ENCODE measurements at places on chromosomes 1 and 21.

GRCh38 chr1:160726498-160727315 lies 12.3 kb upstream of the SLAMF7 start:
- peak; percentile 73 for DNase-seq

- DNase-seq: no peak
Observed at GRCh38 chr1:3586986-3587759, 24.1 kb downstream of the MEGF6 start.

GRCh38 chr21:19785941-19786340 lies 1212.3 kb upstream of the NCAM2 start:
- no peak for DNase-seq

GRCh38 chr1:240823357-240823756 lies 211.4 kb upstream of the GREM2 start:
- peak; percentile 1 for DNase-seq

DNA sequence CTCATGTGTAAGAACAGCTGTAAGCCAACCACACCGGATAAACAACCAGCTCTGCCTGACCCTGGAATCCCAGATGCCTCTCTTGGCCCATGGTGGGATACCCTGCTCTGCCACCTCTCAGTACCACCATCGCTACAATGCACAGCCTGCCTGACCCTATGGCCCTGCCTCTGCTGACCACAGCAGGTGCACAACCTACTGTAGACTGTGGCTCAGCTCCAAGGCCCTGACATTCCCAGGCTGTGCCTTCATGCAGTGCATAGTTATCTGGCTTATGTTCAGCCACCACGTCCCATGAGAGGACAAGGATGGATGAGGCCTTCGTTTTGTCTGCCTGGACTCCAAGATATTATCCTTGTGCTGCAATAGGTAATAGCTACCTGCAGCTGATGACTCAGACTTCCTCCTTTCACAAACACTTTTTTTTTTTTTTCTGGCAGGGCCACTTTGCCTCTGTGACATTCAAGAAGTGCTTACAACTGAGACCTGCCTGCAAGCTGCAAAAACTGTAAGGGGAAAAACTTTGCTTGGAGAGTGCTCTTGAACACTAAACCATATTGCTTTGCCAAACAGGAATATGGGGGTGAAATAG lies 177.7 kb downstream of the URB2 start:
- no peak for DNase-seq

- DNase-seq: peak; percentile 43
Observed at GRCh38 chr1:153355445-153356071, 2.1 kb upstream of the S100A9 start.

DNA sequence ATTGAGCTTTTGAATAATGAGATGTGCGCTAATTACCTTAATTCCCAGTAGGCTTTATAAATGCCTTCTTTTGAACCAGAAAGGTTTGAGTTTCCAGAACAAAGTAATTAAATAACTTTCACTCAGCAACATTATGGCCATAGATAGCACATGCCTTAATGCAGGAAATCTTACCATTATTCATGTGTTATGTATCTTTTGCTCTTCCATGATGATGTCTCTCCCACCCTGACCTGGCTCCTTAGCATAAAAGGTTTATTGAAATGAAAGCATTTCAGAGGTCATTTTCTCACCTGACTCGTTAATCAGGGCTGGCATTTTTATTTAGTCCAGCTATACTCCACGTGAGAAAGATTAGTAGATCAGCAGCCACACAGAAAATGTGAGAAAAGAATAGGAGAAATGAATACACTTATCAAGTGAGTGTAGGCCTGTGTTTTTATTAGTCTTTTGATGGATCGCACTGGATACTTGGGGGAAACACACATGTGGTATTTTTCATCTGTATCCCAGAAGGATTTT lies 180.2 kb downstream of the ATP6V1G3 start:
- DNase-seq: no peak

DNA sequence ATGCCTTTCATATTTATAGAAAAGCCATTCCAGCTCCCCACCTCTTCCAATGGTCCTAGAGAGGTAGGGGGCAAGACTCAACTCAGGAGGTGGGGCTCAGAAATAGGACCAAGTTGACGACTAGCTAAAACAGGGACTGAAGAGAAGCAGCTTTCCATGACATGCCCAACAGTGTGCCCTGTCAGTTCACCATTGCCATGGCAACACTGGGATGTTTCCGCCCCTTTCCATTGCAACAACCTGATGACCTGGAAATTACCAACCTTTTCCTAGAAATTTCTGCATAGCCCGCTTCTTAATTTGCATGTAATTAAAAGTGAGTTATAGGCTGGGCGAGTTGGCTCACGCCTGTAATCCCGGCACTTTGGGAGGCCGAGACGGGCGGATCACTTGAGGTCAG lies 22.4 kb upstream of the INTS3 start:
- DNase-seq: no peak

DNA sequence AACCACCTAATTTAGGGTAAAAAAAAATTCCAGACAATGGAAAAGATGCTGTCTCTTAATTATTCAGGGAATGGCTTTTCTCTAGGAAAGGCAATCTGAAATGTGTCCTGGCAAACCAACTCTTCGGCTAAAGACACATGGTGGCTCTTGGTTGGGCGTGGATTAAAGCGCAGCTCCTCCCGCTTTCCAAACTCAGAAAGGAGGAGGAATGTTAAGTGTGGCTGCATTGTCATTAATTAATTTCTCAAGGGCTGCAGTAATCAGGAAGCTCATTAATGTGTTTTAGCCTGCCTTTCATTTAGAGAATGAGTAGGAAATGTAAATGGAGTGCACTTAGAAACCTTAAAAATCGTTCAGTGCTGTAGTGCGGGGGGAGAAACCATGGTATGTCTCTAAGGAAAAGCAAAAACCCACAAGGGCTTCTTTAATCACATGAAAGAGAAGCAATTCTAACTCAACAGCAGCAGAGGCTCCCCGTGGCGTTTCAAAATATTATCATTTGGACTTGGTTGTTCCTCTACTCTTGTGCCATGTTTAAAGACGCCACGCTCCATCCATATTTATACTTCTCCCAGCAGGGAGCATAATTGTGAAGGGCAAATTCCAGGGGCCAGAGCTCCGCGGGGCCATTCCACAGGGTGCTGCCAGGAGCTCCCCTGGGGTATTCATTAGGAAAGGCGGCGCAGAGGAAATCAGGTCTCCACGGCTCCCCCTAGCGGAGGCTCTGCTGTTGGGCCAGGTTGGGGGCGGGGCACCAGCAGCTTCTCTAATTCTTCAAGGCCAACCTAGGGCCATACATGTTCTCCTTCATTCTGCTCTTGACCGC lies 91.9 kb upstream of the SSX2IP start:
- peak; percentile 84 for DNase-seq

DNA sequence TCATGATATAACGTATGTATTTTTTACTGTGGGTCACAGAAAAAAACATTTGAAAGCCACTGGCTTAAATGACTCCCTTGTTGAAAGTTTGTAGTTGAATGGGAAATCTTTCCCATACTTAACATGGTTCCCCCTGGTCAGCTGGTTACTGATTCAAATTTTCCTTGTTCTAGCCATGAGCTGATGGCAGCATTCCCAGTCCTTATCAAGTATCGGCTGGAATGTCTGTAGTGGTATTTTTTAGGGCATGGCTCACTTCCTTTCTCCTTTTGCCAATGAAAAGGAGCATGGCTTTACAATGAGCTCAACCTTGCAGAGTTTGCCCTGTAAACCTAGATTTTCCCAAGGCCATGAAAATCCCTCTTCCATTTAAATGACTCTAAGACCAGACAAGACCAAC lies 55.7 kb downstream of the GIPC2 start:
- no peak for DNase-seq

- no peak for DNase-seq
Observed at GRCh38 chr21:22880573-22880972, 1882.4 kb downstream of the NCAM2 start.

- DNase-seq: no peak
Observed at GRCh38 chr1:95957748-95958147, 723.7 kb downstream of the RWDD3 start.

DNA sequence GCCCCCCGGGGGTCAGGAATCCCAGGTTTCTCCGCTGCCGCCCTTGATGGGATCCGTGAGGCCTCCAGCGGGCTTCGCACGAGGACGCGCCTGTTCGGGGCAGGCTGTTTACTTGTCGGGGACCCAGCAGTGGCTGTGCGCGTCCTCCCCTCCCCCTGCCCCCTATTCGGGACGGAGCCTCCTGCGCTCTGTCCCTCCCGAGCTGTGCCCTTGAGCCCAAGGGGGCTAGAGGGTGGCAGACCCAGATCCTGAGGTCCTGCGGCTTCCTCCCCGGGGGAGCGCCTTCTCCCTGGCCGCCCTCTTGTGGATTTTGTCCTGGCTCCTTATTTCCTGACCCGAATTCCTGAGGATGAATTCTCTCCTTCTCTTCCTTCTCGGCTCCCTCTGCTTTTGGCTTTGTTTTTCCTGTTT lies 38.4 kb downstream of the PIK3CD start:
- DNase-seq: peak; percentile 39

DNA sequence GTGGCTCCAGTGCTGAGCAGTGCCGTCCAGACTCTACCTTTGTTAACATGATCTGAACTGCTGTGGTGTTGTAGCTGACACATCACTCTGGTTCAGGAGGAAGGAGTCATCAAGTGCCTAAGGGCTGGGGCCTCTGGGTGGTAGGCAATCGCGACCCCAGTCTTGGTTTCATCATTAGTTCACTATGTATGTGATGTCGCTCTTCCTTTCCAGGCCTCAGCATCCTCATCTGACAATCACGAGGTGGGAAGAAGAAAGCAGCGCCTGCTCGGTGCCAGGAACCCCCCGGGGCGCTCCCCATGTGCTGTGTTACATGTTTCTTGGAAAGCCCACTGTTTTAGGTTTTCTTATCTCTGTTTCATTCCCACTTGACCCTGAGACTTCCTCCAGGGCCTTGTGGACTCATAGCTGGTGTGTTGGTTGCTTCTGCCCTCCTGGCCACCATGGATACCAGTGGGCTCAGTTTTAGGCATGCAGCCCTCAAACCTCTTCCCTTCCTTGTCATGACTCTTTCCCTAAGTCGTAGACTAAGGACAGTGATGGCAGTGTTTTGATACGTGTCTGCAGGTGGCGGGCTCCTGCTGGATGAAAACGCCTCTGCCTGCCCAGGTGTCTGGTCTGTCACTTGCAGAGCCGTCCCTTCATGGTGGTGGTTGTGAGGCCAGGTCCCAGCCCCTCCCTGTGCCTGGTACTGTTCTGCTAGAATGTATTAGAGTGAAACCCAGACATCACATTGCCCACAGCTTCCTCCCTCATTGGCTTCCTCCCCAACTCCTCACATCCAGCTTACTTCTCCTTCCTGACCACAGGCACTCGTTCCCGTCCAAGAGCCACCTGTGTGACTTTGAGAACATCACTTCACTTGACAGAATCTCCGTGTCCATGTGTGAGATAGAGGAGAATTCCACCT lies 17.2 kb upstream of the FOXO6 start:
- no peak for DNase-seq

GRCh38 chr1:164592634-164593033 lies 33.6 kb downstream of the PBX1 start:
- no peak for DNase-seq

DNA sequence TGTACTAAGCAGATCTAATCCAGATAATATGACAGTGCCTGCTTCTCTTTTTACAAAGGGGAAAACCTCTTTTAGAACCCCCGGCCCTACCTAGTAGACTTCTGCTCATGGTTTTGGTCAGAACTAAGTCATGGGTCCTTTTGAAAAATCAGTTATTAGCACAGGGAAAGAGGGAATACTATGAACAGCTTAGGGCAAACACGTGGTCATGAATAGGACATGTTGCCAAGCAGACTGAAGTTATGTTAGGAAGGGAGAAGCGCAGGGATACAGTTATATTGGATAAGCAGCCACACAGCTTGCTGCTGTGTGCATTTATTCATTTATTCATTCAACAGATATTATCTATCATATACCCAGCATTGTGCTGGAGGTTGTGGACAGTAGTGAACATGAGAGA lies 25.3 kb upstream of the IGSF3 start:
- DNase-seq: no peak

DNA sequence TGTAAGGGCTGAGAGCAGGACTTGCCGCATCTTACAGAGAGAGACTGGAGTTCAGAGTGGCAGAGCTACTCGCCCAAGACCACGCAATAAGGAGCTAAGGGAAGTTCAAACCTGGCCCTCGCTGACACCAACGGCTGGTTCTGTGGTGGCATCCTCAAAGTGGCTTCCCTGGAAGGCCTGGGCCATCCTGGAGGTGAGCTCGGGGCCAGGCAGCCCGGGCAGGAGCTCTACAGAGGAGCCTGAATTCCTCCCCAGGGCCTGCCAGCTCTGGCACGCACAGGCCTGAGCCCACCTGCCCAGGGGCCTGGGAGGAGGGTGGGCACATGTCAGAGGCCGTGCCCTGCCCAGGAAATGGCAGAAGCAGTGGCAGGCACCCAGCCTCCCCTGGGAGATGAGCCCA lies 68.6 kb downstream of the MEGF6 start:
- DNase-seq: no peak

DNA sequence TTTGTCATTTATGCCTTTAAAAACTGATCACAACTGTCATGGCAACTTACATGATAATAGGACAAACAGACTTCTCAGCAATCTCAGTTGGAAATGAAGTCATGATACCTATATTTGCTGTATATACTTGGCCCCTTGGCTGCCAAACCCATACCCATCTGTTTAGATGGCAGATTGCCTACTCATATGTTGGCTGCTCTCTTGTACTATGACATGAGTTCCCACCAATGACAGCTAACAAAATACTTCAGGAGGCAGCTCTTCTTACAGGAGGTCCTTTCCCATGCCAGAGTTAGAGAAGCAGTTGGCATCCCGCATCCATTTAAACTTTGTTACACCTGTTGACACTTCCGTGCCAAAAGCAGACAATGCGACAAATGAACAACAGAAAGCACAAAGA lies 603.1 kb upstream of the ADGRL2 start:
- DNase-seq: no peak

DNA sequence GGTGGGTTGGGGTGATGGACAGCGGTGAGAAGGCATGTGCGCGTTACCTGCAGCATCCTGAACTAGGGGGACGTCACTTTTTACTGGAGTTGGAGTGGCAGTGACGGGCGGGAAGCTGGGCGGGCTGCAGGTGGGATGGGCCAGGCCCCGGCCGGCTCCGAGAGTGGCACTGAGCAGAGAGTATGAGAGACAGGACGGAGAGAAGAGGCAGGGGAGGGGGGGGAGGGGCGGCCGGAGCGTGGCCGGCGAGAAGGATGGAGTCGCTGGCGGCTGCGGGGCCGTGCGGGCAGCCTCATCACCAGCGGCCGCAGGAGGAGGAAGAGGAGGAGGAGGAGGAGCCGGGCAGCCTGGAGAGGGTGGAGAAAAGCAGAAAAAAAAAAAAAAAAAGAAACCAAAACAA lies 154.5 kb downstream of the CASZ1 start:
- no peak for DNase-seq

DNA sequence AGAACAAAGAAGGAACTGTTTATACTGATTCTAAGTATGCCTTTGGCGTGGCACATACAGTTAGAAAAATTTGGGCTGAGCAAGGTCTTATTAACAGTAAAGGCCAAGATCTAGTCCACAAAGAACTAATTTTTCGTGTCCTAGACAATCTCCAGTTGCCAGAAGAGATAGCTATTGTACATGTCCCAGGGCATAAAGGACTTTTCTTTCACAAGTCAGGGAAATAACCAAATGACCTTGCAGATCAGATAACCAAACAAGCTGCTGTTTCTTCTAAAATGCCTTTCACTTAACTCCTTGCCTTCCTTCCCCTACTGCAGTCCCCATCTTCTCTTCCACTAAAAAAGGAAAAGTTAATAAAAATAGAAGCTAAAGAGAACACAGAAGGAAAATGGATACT lies 4.0 kb downstream of the TEX50 start:
- no peak for DNase-seq

GRCh38 chr1:222004784-222005183 lies 262.9 kb upstream of the DUSP10 start:
- DNase-seq: no peak

Measured in CD4-positive, alpha-beta T cell treated with Interleukin-6 for 4 hours (primary cell).